ENCODE measurements at places on chromosomes 3 and 15.

GRCh38 chr3:31544634-31545033 lies 11.9 kb downstream of the STT3B start:
- no peaks in the 10 kb centered on the region for H3K27me3 ChIP-seq
- no peak overlapping the region for H3K27ac ChIP-seq
- H3K4me3 ChIP-seq: no peak overlapping the region
- no peak for DNase-seq
- H3K4me1 ChIP-seq: peaks cover 5% of the 10 kb centered on the region

- no peaks in the 10 kb centered on the region for H3K27me3 ChIP-seq
- no peaks in the 10 kb centered on the region for H3K36me3 ChIP-seq
- H3K4me1 ChIP-seq: no peaks in the 10 kb centered on the region
- DNase-seq: no peak
Observed at GRCh38 chr3:194407423-194407822, 8.4 kb upstream of the GP5 start.

DNA sequence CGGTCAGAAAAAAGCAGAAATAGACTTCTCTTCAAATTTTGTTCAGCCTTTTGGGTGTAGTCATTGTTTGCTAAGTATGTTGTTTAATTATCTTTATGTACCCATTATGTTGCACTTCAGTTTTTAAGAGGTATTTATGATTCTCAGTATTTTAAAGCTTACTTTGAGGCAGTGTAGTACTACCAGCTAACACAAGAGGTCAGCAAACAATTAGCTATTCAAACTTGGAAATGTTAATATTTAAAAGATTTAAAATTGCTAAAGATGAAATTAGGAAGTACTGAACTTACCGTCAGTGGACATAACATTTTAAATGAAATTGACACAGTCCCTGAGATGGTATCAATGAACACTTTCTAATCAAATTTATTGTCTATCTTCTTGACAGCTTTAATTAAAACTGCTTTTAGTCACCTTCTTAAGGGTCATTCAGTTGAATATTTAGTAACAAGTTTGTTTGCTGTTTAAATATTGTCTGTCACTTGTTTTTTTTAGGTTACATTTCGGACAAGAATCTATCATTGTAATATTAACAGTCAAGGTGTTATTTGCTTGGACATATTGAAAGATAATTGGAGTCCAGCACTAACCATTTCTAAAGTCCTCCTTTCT lies 28.1 kb downstream of the NKIRAS1 start:
- no peaks in the 10 kb centered on the region for H3K4me1 ChIP-seq
- H3K36me3 ChIP-seq: no peaks in the 10 kb centered on the region
- no peak overlapping the region for H3K27ac ChIP-seq

GRCh38 chr3:109268181-109268580 lies 48.1 kb downstream of the DPPA2 start:
- DNase-seq: no peak
- no peaks in the 10 kb centered on the region for H3K4me1 ChIP-seq
- no peak overlapping the region for H3K4me3 ChIP-seq
- no peak overlapping the region for H3K27ac ChIP-seq
- no peaks in the 10 kb centered on the region for H3K27me3 ChIP-seq

- H3K36me3 ChIP-seq: no peaks in the 10 kb centered on the region
- H3K27ac ChIP-seq: no peak overlapping the region
- H3K27me3 ChIP-seq: no peaks in the 10 kb centered on the region
- H3K4me1 ChIP-seq: no peaks in the 10 kb centered on the region
- H3K4me3 ChIP-seq: no peak overlapping the region
- DNase-seq: no peak
Observed at GRCh38 chr3:38519651-38520050, 23.5 kb downstream of the EXOG start.

GRCh38 chr3:146543461-146544001 lies 876 bp downstream of the PLSCR1 start:
- H3K4me1 ChIP-seq: peaks cover 9% of the 10 kb centered on the region
- DNase-seq: peak; percentile 34
- peak overlapping the region; percentile 98 for H3K27ac ChIP-seq
- H3K36me3 ChIP-seq: no peaks in the 10 kb centered on the region
- H3K27me3 ChIP-seq: no peaks in the 10 kb centered on the region
- H3K4me3 ChIP-seq: peak overlapping the region; percentile 59

- H3K36me3 ChIP-seq: no peaks in the 10 kb centered on the region
- DNase-seq: no peak
- H3K27me3 ChIP-seq: no peaks in the 10 kb centered on the region
- H3K4me1 ChIP-seq: no peaks in the 10 kb centered on the region
- no peak overlapping the region for H3K27ac ChIP-seq
- no peak overlapping the region for H3K4me3 ChIP-seq
Observed at GRCh38 chr3:21718161-21718765, 32.7 kb downstream of the ZNF385D start.

DNA sequence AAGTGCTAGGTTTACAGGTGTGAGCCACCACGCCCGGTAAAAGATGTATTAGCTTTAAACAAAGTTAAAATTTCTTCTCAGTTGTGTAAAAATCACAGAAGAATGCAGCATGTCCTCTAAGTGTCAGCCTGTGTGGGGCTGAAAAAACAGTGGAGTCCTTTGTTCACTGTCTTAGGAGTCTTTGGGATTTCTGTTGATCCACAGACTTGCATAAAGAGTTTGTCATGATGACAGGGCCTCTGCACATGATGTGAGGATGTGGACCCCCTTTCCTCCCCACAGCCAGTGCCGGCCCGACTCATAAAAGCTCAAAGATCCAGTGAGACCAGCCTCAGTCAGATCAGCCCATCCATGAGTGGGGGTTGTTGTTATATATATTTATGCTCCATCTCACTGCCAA lies 49.0 kb upstream of the GOLGA8J start:
- H3K27me3 ChIP-seq: no peaks in the 10 kb centered on the region
- H3K27ac ChIP-seq: no peak overlapping the region
- no peak for DNase-seq
- H3K4me3 ChIP-seq: no peak overlapping the region

- no peak for DNase-seq
- no peak overlapping the region for H3K27ac ChIP-seq
- H3K27me3 ChIP-seq: no peaks in the 10 kb centered on the region
- no peaks in the 10 kb centered on the region for H3K36me3 ChIP-seq
Observed at GRCh38 chr3:12512534-12513118, 28.3 kb downstream of the TSEN2 start.

- DNase-seq: no peak
- no peaks in the 10 kb centered on the region for H3K27me3 ChIP-seq
- no peaks in the 10 kb centered on the region for H3K4me1 ChIP-seq
- no peak overlapping the region for H3K4me3 ChIP-seq
- no peak overlapping the region for H3K27ac ChIP-seq
Observed at GRCh38 chr3:155229086-155229485, 64.4 kb downstream of the STRIT1 start.

- no peaks in the 10 kb centered on the region for H3K4me1 ChIP-seq
- no peaks in the 10 kb centered on the region for H3K36me3 ChIP-seq
- DNase-seq: no peak
- no peaks in the 10 kb centered on the region for H3K27me3 ChIP-seq
- no peak overlapping the region for H3K27ac ChIP-seq
Observed at GRCh38 chr3:148360051-148360450, 337.7 kb upstream of the AGTR1 start.

DNA sequence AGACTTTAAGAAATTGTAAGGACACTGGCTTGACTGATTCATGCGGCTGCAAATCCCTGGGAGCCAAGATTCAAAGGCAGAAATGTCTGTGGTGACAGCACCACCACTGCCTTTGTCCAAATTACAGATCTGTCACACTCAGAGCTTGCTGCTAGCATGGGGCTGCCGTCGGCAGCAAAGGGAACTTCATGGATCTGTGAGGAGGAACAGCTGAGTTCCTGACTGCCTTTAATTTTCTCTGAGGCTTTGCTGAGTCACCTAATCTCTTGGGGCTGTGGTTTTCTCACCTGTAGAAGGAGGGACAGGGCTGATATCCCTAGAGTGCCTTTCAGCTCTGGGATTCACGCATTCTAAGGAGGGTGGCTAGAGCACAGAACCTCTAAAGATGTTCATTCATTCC lies 4.1 kb upstream of the PAK6 start:
- no peaks in the 10 kb centered on the region for H3K36me3 ChIP-seq
- no peaks in the 10 kb centered on the region for H3K27me3 ChIP-seq
- no peak overlapping the region for H3K27ac ChIP-seq
- no peaks in the 10 kb centered on the region for H3K4me1 ChIP-seq

DNA sequence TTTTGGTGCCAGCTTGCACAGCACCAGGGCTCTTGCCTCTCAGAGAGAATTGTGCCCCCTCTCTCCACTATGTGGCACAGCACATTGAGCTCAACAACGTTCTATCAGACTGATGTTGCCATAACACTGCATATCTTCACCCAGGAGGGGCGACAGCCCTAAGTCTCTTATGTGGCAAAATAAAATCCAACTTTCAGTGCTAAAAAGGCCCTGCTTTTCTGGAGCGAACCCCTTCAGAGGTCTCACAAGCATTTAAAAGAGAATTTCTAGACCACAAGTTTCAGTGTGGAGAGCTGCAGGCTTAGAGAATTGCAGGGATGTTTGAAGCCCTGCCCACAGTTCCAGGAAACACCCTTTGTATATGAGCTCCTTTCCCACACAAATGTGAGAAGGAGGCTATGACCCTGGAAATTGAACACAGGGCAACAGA lies 85.5 kb downstream of the LIPC start:
- H3K27ac ChIP-seq: no peak overlapping the region
- no peak overlapping the region for H3K4me3 ChIP-seq
- no peak for DNase-seq
- no peaks in the 10 kb centered on the region for H3K27me3 ChIP-seq
- peaks cover 2% of the 10 kb centered on the region for H3K4me1 ChIP-seq
- H3K36me3 ChIP-seq: no peaks in the 10 kb centered on the region

DNA sequence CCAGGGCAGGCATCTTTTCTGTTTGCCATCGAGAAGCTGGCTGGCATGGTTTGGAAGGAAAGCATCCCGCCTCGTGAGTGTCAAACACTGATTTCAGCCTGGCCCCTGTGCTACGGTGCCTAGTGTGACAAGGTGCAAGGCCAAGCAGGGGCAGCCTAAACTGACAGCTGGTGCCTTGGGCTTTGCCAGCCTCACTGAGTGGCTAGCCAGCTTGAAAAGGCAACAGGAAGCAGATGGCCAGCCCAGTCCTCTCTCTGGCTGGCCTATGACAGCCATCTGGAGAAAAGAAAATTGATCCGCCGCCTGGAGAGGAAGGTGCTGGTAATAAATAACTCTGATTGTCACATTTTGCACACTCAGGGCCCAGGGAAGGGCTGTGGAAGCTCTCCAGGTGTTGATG lies 52.2 kb downstream of the C3orf85 start:
- no peaks in the 10 kb centered on the region for H3K36me3 ChIP-seq
- no peak overlapping the region for H3K27ac ChIP-seq
- no peak for DNase-seq
- H3K4me3 ChIP-seq: no peak overlapping the region
- no peaks in the 10 kb centered on the region for H3K4me1 ChIP-seq
- no peaks in the 10 kb centered on the region for H3K27me3 ChIP-seq

DNA sequence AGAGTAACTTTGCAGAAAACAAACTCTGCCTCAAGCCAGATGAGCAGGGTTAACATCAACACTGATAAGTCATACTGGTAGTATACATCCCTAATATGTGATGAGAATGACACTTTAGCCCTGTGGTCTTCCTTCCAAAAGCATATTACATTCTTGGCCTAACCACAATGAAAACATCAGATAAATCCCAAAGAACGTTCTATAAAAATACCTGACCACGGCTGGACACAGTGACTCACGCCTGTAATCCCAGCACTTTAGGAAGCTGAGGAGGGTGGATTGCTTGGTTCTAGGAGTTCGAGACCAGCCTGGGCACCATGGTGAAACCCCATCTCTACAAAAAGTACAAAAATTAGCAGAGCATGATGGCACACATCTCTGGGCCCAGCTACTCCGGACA lies 4.7 kb downstream of the TMCC1 start:
- H3K4me1 ChIP-seq: peaks cover 5% of the 10 kb centered on the region
- no peak overlapping the region for H3K4me3 ChIP-seq
- H3K36me3 ChIP-seq: no peaks in the 10 kb centered on the region
- H3K27me3 ChIP-seq: no peaks in the 10 kb centered on the region

DNA sequence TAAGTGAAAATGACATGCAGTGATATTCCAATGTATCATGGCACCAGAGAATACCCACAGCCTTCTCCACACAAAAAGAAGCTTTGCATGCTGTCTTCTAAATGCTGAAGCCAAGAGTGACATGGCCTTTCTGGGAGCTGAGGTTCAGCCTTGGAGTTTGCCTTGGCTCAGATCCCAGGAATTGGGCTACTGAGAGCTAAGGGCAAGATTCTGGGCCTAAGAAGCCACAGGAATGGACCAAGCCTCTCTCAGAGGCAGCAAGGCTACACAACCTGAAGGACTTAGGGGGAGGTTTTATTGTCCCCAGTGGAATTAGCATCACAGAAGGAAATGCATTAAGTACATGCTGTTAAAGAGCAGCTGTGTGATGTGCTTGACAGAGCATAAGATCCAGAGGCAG lies 1078.5 kb downstream of the TUSC7 start:
- H3K4me1 ChIP-seq: peaks cover 4% of the 10 kb centered on the region
- no peaks in the 10 kb centered on the region for H3K36me3 ChIP-seq
- H3K27ac ChIP-seq: no peak overlapping the region
- no peak for DNase-seq

- no peak overlapping the region for H3K4me3 ChIP-seq
- H3K36me3 ChIP-seq: no peaks in the 10 kb centered on the region
- H3K27me3 ChIP-seq: no peaks in the 10 kb centered on the region
- no peak for DNase-seq
- peaks cover 6% of the 10 kb centered on the region for H3K4me1 ChIP-seq
Observed at GRCh38 chr15:74228723-74229081, 7.4 kb upstream of the CCDC33 start.

DNA sequence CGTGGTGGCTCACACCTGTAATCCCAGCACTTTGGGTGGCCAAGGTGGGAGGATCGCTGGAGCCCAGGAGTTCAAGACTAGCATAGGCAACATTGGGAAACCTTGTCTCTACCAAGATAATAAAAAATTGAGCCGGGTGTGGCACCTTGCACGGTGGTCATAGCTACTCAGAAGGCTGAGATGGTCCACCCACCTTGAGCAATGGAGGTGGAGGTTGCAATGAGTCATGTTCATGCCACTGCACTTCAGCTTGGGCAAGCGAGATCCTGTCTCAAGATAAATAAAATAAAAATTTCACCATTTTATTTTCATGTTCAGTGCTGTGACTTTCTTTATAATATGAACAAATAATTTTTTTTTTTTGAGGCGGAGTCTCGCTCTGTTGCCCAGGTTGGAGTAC lies 12.5 kb downstream of the MAPK6 start:
- no peak overlapping the region for H3K27ac ChIP-seq
- H3K27me3 ChIP-seq: no peaks in the 10 kb centered on the region
- DNase-seq: no peak
- no peak overlapping the region for H3K4me3 ChIP-seq
- H3K36me3 ChIP-seq: no peaks in the 10 kb centered on the region
- H3K4me1 ChIP-seq: no peaks in the 10 kb centered on the region

DNA sequence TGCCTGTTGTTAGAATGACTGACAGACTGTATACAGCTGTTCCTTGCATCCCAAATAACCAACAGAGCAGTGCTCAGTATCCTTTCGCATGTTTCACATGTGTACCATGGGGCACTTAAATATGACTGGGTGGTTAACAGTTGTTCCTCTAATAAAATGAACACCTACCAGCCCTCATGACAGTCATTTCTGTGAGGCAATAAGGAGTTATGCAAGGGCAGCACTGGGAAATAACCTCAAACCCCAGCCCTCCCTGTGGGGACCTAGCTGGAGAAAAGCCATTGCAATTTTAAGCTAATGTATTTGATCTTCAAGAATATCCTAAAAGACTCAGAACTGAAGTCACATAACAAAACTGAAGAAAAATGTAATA lies 7.3 kb downstream of the RFT1 start:
- H3K4me3 ChIP-seq: no peak overlapping the region
- DNase-seq: no peak
- no peak overlapping the region for H3K27ac ChIP-seq
- no peaks in the 10 kb centered on the region for H3K27me3 ChIP-seq

Measured in ovary (tissue), 10 donors.